ENCODE measurements at places on chromosomes 1 and 21.

- peak; percentile 82 for DNase-seq
These were observed at the start of gene CSTB for GRCh38 chr21:43775795-43776430. CSTB (minus strand) TSS chr21:43776308; CDS start chr21:43776269, 39 bp downstream.

- no peak for DNase-seq
These were observed 95.9 kb downstream of the DISP1 start for GRCh38 chr1:222910699-222911098.

DNA sequence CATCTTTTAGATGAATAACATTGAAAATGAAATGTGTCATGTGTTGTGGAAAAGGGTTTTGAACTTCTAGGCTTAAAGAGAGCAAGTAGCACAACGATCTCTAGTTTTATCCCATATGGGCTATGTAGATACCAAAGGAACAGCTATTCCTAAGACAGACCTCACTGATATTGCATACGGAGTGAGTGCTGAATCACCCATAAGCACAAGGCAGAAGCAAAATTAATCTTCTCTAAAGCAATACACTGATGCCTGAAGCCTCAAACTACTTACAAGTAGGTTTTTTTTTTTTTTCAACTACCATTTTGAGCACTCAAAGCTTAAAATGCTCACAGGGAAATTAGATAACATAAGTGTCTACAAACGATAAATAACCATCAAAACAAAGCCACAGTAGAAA, 5.0 kb upstream of the KMO start:
- no peak for DNase-seq

GRCh38 chr1:176863613-176864012, 300.9 kb downstream of the ASTN1 start:
- DNase-seq: no peak

- DNase-seq: no peak
These were observed 370.2 kb upstream of the USP24 start for GRCh38 chr1:55585402-55585792.

DNA sequence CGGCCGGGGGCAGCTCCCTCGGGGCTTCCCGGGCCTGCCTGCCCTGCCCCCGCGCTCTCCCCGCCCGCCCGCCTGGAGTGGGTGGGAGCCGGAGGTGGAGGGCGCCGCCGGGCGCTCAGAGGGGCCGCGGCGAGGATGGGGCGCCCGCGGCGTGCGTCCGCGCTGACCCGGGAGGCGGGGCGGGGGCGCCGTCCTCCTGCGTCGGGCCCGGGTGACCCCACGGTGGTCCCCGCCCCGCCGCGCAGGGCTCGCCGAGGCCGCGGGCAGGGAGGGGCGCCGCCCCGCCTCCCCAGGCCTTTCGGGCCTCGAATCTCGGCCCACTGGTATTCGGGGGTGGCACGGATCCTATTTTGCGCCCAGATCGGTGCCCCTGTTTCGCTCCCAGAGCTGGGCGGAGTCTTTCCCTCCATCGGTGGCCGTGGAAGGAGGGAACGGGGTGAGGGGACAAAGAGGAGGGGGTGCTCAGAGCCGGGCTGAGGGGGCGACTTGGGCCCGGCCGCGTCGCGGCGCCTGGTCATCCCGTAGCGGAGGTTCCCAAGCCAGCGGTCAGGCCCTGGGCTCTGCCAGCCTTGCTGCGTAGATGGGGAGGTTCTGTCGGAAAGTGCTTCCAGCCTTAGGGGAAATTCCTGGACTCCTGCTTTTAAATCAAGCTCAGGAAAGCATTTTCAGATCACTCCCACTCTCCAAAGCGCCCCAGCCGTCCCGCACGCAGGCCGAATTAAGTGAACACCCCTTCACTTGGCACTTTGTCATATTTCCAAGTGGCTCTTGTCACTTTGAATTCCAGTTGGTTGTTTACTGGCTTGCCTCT, 545 bp downstream of the PATJ start:
- DNase-seq: no peak

- peak; percentile 67 for DNase-seq
These were observed at the start of gene VAV3 for GRCh38 chr1:107965110-107965991. VAV3 (minus strand) TSS chr1:107965180; CDS start chr1:107964869, 311 bp downstream.

DNA sequence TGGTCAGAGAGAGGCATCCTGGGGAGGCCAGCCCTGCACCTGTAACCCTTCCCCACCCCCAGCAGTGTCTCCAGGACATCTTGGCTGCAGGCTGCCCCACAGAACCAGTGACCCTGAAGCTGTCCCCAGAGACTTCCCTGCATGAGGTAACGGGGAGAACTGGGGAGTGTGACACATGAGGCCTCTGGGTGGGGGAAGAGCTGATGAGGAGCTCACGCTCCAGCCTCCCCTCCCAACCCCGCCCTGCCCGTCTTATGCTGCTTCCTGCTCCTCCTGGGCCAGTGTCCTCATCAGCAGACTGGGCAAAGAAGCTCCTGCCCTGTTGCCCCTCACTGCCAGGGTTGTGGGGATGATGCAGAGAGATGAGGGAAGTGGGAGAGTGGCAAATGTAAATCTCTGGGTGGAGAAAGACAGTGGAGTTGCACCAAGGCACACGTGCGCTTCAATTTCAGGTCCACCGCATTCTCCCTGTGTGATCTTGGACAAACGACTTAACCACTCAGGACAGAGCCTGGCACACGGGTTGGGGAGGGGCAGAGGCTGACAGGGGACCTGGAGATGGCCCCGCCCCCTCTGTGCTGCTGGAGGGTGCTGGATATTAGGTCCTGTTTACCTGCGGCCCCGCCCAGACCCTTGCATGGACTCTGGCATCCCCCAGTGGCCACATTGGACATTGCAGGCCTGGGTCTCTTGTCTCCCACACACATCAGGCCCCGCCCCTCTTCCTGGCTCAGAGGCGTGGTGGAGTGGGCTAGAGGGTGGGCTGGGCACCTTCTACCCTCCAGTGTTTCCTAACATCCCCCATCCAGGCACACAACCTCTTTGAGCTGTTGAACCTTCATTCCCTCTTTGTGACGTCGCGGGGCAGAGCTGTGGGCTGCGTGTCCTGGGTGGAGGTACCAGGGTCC, 12.3 kb downstream of the CLCNKB start:
- DNase-seq: peak; percentile 66

- DNase-seq: no peak
These were observed 199.0 kb downstream of the USH2A start for GRCh38 chr1:216224233-216224632.

- DNase-seq: no peak
These were observed 15.0 kb downstream of the QSOX1 start for GRCh38 chr1:180169640-180170195.

DNA sequence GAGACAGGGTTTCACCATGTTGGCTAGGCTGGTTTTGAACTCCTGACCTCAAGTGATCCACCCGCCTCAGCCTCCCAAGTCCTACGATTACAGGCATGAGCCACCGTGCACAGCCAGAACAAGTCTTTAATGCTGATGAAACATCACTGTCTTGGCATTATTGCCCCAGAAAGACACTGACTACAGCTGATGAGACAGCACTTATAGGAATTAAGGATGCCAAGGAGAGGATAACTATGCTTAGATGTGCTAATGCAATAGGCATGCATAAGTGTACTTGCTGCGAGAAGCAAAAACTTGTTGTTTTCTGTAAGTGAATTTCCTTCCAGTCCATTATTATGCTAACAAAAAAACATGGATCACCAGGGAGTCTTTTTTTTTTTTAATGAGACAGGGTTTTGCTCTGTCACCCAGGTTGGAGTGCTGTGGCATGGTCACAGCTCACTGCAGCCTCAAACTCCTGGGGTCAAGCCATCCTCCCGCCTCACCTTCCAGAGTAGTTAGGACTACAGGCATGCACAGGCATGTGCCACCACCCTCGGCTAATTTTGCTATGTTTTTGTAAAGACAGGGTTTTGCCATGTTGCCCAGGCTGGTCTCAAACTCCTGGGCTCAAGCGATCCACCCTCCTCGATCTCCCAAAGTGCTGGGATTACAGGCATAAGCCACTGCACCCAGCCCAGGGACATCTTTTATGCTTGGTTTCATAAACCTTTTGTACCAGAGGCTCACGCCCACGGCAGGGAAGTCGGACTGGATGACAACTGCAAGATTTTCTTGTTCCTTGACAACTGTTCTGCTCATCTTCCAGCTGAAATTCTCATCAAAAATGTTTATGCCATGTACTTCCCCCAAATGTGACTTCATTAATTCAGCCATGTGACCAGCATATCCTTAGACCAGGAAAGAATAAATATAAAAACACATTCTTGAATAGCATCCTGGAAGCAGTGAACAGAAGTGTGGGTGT, 23.1 kb downstream of the RHEX start:
- no peak for DNase-seq

DNA sequence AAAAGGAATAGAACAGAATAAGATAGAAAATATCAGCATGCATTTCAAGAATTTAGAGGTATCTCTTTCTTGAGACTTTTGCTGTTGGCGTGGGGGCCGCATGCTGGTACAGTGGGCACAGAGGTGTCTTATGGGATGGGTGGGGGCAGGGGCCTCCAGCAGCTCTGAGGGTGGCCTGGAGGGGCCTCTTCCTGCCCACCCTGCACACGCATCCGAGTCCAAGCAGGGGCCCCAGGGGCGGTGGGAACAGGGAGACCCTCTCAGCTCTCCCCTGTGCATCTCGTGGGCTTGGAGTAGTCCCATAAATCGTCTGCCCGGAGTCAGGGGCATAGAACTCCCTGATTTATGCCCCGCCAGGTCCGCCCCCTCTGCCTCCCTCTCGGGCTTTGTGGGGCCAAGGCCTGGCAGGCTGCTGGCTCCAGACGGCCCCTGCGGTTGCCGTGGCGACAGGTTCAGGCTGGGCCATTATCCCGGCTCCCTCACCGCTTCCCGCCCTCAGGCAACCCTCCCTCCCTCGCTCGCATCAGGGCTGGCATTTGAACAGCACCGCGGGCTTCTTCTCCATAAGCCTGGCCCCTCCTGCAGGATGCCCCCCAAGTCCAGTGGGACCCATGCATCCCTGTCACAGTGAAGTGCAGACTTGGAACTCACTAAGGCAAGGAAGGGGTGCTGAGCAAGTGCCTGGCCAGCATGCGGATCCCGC, 133.2 kb upstream of the ZBTB40 start:
- DNase-seq: no peak

GRCh38 chr21:43829161-43829560, 35.9 kb upstream of the AGPAT3 start:
- no peak for DNase-seq

GRCh38 chr21:39885119-39885848, 18.0 kb downstream of the PCP4 start:
- no peak for DNase-seq

DNA sequence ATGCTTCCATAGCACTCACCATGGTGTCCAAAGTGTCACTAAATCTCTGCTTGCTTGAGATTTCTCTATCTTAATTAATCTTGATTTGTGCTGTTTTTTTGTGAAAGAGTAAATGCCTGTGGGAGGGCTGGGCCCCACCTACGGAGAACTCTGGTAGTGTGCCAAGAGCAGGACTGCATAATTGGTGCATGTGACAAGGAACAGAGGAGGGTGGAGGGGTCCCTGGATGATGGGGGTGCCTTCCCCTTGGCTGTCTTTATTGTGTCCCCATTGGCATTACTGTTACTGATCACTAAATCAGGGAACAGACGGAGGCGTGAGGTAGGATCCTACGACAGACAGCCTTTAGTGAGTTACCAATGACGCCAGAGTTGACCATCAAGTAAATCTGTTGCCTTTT, 223.4 kb downstream of the DISC1 start:
- no peak for DNase-seq

- no peak for DNase-seq
These were observed 46.5 kb downstream of the FOXO6 start for GRCh38 chr1:41407664-41408252.

- no peak for DNase-seq
These were observed 17.6 kb downstream of the PTGER3 start for GRCh38 chr1:71030026-71030425.

DNA sequence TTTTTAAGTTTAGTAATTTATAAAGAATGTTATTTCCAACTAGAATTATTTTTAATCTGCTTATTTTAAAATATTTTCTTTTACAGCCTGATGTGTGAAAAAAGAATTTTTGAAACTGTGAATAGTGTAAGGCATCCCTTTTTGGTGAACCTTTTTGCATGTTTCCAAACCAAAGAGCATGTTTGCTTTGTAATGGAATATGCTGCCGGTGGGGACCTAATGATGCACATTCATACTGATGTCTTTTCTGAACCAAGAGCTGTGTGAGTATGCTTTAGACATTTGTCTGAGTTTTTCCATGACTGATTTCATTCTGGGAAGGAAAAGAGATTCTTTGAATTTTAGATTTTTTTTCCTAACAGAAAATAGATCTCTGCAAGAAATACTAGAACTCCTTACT, 77.9 kb downstream of the GTF2B start:
- DNase-seq: no peak

GRCh38 chr1:157965584-157965983, 27.9 kb upstream of the KIRREL1 start:
- DNase-seq: no peak

- peak; percentile 31 for DNase-seq
These were observed 17.0 kb downstream of the DHRS3 start for GRCh38 chr1:12600880-12601633.

DNA sequence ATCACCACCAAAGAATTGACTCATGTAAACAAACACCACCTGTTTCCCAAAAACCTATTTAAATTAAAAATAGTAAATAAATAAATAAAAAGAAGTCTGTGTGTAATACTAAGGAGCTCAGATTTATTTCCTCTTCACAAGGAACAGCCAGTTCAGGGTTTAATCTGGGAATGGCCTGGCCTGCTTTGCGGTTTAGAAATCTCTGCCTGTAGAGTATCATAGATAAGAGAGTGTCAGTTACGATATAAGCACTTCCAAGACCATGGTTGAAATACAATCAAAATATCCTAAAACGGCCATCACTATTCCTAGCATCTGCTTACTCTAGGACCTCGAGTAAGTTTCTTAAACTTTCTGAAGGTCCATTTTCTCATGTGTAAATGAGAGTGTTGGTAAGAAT, 274.4 kb downstream of the PLPP3 start:
- no peak for DNase-seq

DNA sequence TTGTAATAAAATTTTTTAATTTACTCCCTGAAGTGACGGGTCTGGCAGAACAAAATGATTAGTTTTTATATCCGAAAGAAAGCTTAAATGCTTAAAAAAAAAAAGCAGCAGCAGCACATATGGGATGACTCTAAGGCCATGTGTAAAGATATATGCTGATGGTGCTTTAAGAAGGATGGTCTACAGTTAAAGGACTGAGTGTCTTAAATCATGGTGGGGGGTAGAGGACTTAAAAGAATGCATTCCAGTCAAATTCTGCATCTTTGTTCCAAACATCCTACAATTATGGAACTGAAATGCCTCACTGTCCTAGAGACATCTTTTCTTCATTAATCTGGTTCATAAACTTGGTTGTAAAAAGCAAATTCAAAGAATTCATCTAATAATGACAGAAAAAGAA, 7.0 kb downstream of the KDM5B start:
- DNase-seq: no peak

GRCh38 chr1:154469844-154470560, 32.0 kb upstream of the TDRD10 start:
- DNase-seq: no peak

DNA sequence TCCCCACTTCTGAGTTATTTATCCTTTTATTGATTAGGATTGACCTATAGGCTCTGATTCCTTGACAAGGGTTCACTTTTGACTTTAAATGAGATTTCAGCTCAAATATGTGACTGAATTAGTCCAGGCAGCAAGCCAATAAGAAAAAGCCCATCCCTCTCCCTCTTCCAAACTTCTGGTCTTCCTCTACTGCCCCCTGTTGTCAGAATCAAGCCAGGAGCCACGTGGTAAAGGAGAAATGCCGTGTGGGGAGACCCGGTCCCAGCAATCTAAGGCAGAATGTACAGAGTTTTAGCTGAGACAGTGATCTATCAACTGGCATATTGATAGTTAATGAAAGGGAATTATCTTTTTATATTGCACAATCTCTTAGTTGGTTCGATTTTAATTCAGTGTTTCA, 5.2 kb downstream of the ADAMTS5 start:
- no peak for DNase-seq

- no peak for DNase-seq
These were observed 127.2 kb downstream of the FOXD2 start for GRCh38 chr1:47565092-47565491.

- no peak for DNase-seq
These were observed 67.1 kb upstream of the PGBD5 start for GRCh38 chr1:230493264-230493663.

Measured in stimulated activated CD4-positive, alpha-beta T cell treated with anti-CD3 and anti-CD28 coated beads, Interleukin-2, amount 100 ng/mL, for 48 hours (primary cell).